Fibroblast of upper back skin (primary cell): ENCODE measurements at places on chromosomes 7 and 10.
A peak's percentile ranks its signal among the peaks of the same experiment; 100 is the strongest.

- no peak for DNase-seq
These were observed 27.6 kb upstream of the BMS1 start for GRCh38 chr10:42755028-42755451.

- no peak for DNase-seq
These were observed 56.9 kb downstream of the ZNF727 start for GRCh38 chr7:64101943-64102655.

- no peak for DNase-seq
These were observed 82.6 kb downstream of the CUBN start for GRCh38 chr10:17046989-17047388.

DNA sequence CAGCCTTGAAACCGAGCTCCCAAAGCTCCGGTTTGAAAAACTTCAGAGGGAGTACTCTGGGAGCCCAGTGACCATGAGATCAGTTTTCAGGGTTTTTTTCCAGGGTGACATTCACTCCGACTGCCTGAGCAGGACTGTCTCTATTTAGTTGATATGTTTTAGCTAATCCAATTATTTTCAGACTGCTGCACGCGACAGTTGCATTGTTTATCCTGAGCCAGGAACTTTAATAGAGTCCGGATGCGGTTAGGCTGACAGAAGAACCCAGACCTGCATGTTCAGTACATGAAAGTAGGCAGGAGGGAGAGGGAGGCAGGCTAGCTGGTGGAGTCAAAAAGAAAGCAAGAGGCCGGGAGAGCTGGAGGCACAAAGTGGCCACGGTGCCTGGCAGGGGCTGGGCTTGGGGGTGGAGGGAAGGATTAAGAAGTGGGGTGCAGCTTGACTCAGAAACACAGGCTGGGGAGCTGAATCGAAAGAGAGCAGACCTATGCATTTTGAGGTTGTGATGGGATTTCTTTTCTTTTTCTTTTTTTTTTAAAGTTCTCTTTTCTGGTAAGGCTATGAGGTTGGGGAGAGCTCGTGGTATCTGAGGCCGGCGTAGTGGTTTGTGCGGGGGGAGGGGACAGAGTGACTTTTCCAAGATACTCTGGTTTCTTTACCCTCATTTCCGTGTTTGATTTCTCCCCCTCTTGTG, 5.7 kb downstream of the GATA3 start:
- DNase-seq, result peak; percentile 35

GRCh38 chr7:5510426-5511045, 86.9 kb upstream of the TNRC18 start:
- DNase-seq, result no peak

GRCh38 chr7:18338910-18339523, 156.5 kb upstream of the HDAC9 start:
- no peak for DNase-seq

GRCh38 chr7:41796331-41796730, 93.4 kb upstream of the INHBA start:
- peak; percentile 34 for DNase-seq

GRCh38 chr10:126153711-126154628, 234.3 kb downstream of the ADAM12 start:
- peak; percentile 92 for DNase-seq

- no peak for DNase-seq
These were observed 264.8 kb downstream of the PTPRN2 start for GRCh38 chr7:158322616-158323530.

DNA sequence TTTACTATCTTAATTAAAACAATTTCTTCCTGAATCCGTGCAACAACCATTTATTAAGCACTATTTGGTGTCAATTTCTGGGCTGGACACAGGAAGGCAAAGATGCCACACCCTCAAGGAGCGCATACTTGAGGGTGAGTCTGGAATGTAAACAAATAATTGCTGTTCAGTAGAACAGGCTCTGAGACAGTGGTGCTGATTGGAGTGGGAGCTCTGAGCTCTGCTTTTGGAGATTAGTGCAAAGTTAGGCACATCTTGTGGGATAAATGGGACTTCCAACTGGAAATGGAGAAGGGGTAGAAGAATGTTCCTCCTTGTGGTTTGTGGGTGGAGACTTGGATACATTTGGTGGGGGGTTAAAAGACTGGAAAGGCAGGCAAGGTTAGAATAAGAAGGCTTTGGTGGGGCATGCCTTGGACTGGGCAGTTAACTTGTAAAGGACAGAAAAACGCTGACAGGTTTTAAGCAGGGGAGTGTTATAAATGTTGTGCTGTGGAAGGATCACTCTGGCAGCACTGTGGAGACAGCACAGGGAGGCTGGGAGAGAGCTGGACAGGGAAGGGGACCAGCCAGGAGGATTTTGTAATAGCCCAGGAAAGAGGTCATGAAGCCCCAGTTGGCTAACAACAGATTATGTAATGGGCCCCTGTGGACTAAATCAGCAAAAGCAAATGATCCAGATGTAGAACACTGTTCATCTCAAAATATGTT, 80.7 kb downstream of the ZNF365 start:
- DNase-seq, result peak; percentile 85

DNA sequence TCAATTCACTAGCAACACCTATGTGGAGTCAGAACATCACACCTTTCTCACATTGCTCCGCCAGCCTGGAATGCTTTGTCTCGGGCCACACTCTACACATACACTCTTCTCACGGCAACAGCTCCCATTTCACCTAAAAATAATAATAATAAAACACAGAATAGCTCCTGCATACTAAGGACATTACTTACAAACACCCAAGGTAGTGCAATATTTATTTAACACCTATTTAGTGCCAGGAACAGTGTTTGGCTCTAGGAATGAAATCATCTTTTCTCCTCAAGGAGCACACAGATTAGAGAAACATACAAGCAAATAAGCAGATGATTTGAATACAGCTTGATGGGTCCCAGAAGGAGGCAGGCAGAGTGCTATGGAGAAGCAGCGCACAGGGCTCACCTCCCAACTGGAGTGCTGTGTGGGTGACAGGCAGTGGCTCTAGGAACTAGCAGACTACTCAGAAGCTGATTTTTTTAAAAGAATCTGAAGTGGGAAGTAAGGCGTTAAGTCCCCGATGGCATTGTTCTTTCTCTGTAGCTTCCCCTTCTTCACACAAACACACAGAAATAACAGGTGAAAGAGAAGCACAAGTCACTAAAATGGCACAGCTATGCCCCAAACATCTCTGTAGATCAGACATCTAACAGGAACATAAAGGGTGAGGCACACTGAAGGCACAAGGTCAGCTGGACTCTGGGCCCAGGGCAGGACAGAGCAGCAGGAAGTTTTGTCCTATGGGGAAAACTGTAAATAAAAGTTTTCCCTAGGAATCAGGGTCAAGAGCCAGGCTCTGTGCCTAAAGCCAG, 16.7 kb downstream of the USP6NL start:
- no peak for DNase-seq

GRCh38 chr7:69947998-69948397, 349.7 kb downstream of the AUTS2 start:
- DNase-seq, result no peak

DNA sequence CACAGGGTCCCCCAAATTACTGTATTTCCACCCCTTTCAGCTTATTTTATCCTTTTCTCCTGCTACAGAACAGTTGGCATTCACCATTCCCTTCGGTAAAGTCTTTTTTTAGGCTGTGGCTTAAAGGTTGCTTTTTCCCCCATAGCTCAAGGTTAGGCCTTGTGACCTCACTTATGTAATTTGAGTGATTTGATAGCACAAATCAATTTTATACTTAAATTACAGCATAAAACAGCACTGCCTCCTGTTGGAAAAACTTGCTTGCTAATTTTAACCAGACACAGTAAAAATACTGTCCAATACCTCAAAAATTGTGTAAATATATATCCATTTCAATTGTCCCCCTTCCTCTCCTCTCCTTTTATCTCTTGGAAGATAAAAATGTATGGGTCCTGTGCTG, 7.1 kb downstream of the GIMAP1 start:
- DNase-seq, result no peak

DNA sequence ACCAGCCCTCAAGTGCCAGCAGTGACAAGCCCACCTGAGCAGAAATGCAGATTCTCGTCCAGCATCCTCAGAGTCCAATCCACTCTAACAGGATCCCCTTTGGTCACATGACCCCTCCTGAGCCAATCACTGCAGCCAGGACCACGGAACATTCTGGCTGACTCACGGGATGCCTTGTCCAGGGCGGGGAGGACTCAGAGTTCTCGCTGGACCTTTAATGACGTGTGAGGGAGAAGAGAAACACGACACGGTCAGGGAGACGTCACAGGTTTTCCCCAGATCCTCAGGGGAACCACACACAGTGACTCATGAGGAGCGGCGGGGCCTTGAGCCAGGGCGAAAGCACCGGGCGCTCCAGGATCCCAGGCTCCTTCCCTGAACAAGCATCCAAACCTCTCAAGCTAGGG, 155.7 kb downstream of the PTPRN2 start:
- peak; percentile 70 for DNase-seq

DNA sequence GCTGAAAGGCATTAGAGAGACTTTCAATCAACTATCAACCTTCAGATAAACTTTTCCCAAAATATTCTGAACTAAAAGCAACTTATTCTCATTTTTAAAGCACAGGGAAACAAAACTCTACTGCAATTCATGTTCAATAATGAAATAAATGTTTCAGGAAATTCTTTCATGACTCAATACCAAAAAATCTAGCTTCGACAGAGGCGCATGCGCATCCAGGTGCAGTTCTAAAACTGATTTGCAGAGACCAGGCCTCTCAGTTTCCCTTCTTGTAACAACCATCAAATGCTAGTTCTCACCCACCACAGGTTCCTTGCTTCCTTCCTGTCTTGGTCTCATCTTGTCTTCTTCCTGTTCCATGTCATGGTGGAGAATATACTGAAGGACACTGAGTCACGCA, 55.3 kb upstream of the NRBF2 start:
- DNase-seq, result no peak

GRCh38 chr10:99569253-99569939, 36.7 kb downstream of the NKX2-3 start:
- no peak for DNase-seq

- no peak for DNase-seq
These were observed 38.4 kb upstream of the PHYHIPL start for GRCh38 chr10:59138052-59138451.

DNA sequence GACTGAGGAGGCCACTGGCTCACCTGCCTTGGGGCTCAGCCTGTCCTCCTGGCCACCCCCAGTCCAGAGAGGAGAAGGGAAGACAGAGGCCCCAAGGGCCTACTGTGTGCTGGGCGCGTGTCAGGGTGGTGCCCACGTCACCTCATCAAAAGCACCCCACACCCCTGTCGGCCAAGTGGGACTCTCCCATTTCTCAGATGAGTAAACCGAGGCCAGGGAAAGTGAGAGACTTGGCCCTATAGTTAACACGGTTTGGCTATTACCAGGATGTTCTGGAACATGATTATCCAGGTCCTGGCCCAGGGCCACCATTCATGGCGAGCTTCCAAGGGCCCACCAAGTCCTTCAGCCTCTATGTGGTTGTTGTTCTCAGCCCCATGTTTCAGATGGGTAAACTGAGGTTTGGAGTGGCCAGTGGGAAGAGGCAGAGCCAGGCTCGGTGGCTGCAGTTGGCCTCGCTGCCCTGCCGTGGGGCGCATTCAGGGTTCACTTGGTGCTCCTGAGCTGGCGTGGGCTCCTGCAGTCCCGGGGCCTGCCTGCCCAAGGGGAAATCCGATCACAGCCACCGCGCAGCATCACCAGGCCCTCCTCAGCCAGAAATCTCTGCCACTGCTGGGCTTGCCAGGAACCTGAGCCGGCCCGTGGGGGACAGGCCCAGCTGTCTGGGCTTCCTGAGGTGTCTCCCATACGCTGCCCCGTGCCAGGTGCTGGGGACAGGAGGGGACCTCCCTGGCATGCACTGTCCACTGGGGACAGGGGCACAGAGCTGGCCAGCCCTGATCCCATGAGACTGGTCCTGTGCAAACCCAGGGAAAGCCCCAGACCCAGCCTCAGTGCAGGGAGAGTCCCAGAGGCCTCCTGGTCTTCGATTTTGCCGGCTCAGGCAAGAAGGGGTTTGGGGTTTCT, 117.7 kb upstream of the TNRC18 start:
- no peak for DNase-seq

GRCh38 chr7:112206991-112207592, 597 bp downstream of the ZNF277 start:
- DNase-seq, result no peak

DNA sequence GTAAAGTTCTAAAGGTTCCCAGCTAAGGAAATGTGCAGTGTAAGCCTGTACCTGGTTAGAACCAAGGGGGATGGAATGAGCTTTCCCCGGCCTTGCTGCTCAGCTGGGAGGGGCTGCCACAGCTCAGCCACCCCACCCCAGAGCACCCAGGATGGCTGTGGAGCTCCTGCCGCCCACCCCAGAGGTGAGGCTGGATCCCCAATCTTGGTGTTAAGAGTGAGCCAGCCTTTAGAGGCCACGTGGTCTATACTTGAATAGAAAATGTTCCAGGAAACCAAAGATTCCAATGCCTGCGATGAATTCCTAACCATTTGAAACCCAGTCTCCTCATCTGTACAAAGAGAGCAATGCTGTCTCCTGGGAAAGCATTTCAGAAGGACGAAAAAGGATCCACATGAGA, 16.5 kb downstream of the DIP2C start:
- DNase-seq, result no peak

- no peak for DNase-seq
These were observed 11.8 kb upstream of the RRP12 start for GRCh38 chr10:97412891-97413304.

DNA sequence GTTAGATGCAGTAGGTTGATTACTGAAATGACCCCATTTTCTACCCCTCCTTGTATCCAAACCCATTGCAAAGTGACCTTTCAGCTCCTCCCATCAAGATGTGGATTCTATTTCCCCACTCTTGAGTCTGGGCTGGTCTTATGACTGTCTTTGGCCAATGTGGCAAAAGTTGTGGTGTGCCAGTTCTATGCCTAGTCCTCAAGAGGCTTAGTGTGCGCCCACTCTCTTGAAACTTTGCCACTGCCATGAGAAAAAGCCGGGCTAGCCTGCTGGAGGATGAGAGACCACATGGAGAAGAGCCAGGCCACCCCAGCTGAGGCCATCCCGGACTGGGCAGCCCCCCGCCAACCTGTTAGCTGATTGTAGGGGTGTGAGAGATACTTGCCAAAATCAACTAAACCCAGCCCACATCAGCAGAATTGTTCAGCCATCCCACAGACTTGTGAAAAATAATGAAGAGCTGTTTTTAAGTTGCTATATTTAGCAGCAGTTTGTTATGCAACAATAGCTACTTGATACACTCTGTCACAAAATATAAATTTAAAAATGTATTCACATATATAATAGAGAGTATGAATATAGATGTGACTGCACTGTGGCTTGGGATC, 131.0 kb upstream of the PALS2 start:
- DNase-seq, result no peak
